ENCODE measurements at places on chromosomes 4 and X. TPM values are rescaled to one million over a fixed set of nuclear protein-coding genes. Genes with fewer than 3 reads are reported as not detected.
A peak's percentile ranks its signal among the peaks of the same experiment; 100 is the strongest.

DNA sequence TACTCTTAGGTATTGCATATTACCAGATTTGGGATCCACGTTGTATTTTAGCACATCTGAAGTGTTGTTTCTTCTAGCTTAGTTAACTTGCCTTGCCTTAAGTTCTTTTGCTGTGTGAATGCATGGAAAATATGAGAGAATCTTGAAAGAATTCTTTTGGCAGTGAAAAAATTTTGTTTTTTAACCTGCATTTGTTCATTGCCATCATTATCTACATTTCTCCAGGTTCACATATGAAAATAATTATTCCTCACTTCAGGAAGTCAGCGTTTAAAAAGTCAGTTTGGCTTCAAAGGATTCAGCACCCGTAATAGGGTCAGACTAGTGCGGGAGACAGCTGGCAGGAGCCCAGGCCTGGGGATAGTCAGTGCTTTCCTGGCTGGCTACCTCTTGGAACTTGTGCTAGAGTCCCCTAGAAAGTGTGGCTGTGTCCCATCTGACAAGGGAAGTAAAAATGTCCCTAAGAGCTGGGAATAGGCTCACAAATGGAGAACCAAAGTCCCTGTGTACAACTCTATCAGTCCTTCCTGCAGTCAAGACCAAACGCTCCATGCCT, 251.9 kb upstream of the KLF3 start:
- H3K27ac ChIP-seq = no peak overlapping the region
- H3K36me3 ChIP-seq = no peaks in the 10 kb centered on the region
- DNase-seq = no peak
- no peak overlapping the region for H3K4me3 ChIP-seq

GRCh38 chr4:21195682-21196081, 495.4 kb downstream of the PACRGL start:
- no peaks in the 10 kb centered on the region for H3K27me3 ChIP-seq
- no peak overlapping the region for H3K27ac ChIP-seq
- H3K4me1 ChIP-seq = no peaks in the 10 kb centered on the region
- no peak overlapping the region for H3K4me3 ChIP-seq
- no peak for DNase-seq
- H3K36me3 ChIP-seq = no peaks in the 10 kb centered on the region

DNA sequence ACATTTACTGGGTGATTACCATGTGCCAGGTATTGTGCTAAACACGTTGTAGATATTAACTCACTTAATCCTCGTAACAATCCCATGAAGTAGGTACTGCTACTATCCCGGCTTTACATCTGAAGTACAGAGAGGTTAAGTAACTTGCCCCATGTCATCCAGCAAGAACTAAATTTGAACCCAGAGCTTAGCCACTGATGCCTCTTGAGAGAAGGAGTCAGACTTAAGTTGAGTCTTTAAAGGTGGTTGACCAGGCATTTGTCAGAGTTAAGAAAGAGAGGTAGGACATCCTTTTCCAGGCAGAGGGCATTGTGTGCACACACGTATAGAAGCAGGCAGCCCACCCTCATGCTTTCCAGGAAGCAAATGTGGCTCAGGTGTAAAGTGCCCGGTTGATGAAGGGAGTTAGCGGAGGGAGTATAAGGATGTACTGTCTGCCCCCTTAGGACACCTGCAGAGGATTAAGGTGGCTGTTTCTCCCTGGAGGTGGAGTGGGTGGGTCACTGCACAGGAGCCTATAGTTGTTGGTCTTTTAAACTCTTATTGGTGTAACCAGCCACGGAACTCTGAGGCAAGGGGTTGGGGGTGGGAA, 335 bp upstream of the CD38 start:
- H3K4me1 ChIP-seq = peaks cover 70% of the 10 kb centered on the region
- H3K36me3 ChIP-seq = peaks cover 39% of the 10 kb centered on the region
- H3K27me3 ChIP-seq = no peaks in the 10 kb centered on the region
- DNase-seq = no peak

DNA sequence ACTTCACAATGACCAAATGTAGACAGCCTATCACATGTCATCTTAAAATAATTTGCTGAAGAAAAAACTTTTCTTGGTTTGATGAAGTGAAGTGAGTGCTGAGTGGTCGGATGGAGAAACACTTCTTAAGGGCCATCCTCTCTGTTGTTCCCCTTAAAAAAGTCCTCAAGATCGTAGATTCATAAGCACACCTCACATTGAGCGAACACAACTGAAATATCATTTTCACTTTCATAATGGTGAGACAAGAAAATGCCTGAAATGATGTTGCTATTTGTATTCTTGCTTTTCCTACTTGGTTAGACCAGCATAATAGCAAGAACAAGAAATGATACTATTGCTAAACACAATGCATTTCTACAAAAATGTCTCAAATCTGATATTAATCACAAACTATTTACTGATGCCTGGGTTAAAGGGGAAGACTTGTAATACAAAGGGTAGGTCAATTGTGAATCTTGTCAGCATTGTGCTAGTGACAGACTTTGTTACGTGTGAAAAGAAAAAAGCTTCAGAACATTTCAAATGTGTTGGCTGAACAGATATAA, 305.6 kb upstream of the NR3C2 start:
- H3K27me3 ChIP-seq = no peaks in the 10 kb centered on the region
- no peak overlapping the region for H3K27ac ChIP-seq
- peaks cover 5% of the 10 kb centered on the region for H3K4me1 ChIP-seq
- no peak for DNase-seq
- H3K36me3 ChIP-seq = no peaks in the 10 kb centered on the region

- no peaks in the 10 kb centered on the region for H3K4me1 ChIP-seq
- DNase-seq = no peak
- peaks cover 1% of the 10 kb centered on the region for H3K27me3 ChIP-seq
- no peaks in the 10 kb centered on the region for H3K36me3 ChIP-seq
- no peak overlapping the region for H3K27ac ChIP-seq
These were observed 122.7 kb upstream of the JADE1 start for GRCh38 chr4:128686810-128687209.

- no peaks in the 10 kb centered on the region for H3K36me3 ChIP-seq
- no peak overlapping the region for H3K27ac ChIP-seq
- no peaks in the 10 kb centered on the region for H3K4me1 ChIP-seq
- no peaks in the 10 kb centered on the region for H3K27me3 ChIP-seq
- no peak overlapping the region for H3K4me3 ChIP-seq
These were observed 168.7 kb upstream of the TBC1D9 start for GRCh38 chr4:140924761-140925392.

- no peaks in the 10 kb centered on the region for H3K4me1 ChIP-seq
- DNase-seq = no peak
- H3K36me3 ChIP-seq = no peaks in the 10 kb centered on the region
- H3K27ac ChIP-seq = no peak overlapping the region
- H3K4me3 ChIP-seq = no peak overlapping the region
- no peaks in the 10 kb centered on the region for H3K27me3 ChIP-seq
These were observed 256.5 kb downstream of the LDB2 start for GRCh38 chr4:16641971-16642370.

- H3K27ac ChIP-seq = no peak overlapping the region
- no peak overlapping the region for H3K4me3 ChIP-seq
- no peaks in the 10 kb centered on the region for H3K27me3 ChIP-seq
- DNase-seq = no peak
These were observed 43.8 kb upstream of the UGDH start for GRCh38 chr4:39571054-39571453.

The ZCCHC18 gene
- total RNA-seq = 0.69 TPM

GRCh38 chr4:8162625-8163024, 4.0 kb upstream of the ABLIM2 start:
- no peak overlapping the region for H3K4me3 ChIP-seq
- H3K27ac ChIP-seq = no peak overlapping the region
- no peak for DNase-seq
- peaks cover 6% of the 10 kb centered on the region for H3K27me3 ChIP-seq

- peak overlapping the region; percentile 96 for H3K27ac ChIP-seq
- H3K4me3 ChIP-seq = peak overlapping the region; percentile 97
- H3K27me3 ChIP-seq = peaks cover 1% of the 10 kb centered on the region
- H3K36me3 ChIP-seq = peaks cover 12% of the 10 kb centered on the region
These were observed 373 bp downstream of the ELOVL6 start for GRCh38 chr4:110198049-110198434.

DNA sequence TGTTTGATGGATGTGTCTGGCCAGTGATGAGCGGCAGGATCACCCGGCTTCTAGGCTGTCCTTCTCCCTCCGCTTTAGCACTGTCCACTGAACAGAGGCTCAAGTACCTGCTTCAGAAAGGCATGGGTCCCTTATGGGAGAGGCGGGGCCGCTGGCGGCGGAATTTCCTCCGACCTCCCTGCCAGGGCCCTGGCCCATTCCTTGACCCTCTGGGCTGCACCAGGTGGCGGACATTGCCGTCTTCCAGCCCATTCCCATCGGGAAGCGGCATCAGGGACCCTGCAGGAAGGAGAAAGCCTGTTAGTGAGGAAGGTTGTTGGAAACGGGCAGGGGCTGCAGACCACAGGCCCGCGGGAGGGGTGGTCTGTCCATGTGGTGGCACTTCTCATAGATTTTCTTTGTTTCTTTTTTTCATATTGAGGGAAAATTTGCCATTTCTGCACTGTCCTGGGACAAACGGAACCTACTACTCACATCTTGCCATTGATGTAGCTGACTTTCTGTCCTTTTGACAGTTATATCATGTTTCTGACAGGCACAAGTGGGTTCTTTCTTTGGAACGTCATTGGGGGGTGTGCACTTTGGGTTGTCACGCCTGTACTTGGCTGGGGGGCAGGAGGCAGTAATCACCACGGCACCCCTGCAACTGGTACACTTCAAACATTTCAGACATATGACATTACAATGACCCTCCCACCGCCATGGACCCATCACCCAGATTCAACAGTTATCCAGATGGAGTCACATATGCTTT, 6.1 kb downstream of the APLN start:
- H3K4me3 ChIP-seq = no peak overlapping the region
- no peak for DNase-seq
- no peak overlapping the region for H3K27ac ChIP-seq
- H3K36me3 ChIP-seq = no peaks in the 10 kb centered on the region
- H3K27me3 ChIP-seq = peaks cover 19% of the 10 kb centered on the region
- no peaks in the 10 kb centered on the region for H3K4me1 ChIP-seq

GRCh38 chrX:74450803-74451449, 29.6 kb downstream of the SLC16A2 start:
- H3K27ac ChIP-seq = peak overlapping the region; percentile 80
- H3K36me3 ChIP-seq = no peaks in the 10 kb centered on the region
- H3K4me1 ChIP-seq = peaks cover 18% of the 10 kb centered on the region
- no peaks in the 10 kb centered on the region for H3K27me3 ChIP-seq

GRCh38 chr4:126992910-126993309, 639.8 kb upstream of the INTU start:
- no peak overlapping the region for H3K4me3 ChIP-seq
- H3K27me3 ChIP-seq = no peaks in the 10 kb centered on the region
- no peak for DNase-seq
- no peak overlapping the region for H3K27ac ChIP-seq

DNA sequence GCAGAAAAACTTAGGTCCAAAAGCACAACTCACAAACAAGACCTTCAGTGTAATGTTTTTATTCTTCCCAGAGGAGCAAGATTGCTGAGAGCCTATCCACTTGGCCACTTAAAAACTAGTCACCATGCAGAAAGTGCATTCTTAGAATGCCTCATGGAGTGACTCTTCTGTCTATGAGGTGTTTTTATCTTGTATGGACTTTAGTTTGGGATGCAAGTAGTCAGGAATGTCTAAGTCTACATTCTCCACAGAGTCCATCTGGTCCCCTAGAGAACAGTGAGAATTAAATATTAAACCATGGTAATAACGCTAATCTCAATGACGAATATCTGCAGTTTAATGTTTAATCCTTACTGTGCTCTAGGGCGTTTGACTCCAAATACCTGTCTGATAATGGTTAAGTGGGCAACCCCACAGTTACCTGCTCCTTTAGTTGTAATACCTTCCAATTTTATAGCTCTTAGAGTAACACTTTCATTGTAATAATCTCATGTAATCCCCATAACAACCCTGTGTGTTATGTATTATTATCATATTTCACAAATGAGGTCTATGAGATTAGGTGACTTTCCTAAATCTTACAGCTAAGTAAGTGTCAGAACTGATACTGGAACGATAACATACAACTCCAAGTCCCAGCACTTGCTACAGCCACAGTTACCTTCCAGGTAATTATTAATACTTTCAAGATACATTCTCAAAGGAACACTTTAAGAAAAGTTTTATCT, 235.6 kb upstream of the JADE1 start:
- no peak overlapping the region for H3K27ac ChIP-seq
- H3K36me3 ChIP-seq = no peaks in the 10 kb centered on the region
- no peak overlapping the region for H3K4me3 ChIP-seq

GRCh38 chrX:3425031-3425430, 78.6 kb upstream of the MXRA5 start:
- H3K4me3 ChIP-seq = no peak overlapping the region
- no peaks in the 10 kb centered on the region for H3K27me3 ChIP-seq
- no peaks in the 10 kb centered on the region for H3K36me3 ChIP-seq

The CXCL5 gene
- total RNA-seq = not detected

GRCh38 chr4:89723096-89723495, 113.9 kb downstream of the SNCA start:
- H3K27ac ChIP-seq = no peak overlapping the region
- no peak for DNase-seq
- no peaks in the 10 kb centered on the region for H3K27me3 ChIP-seq
- no peaks in the 10 kb centered on the region for H3K4me1 ChIP-seq

The ACE2 gene
- not detected for total RNA-seq

The GPR119 gene
- total RNA-seq = not detected

The GABRQ gene
- total RNA-seq = 0.07 TPM

GRCh38 chr4:149955780-149956390, 122.4 kb upstream of the DCLK2 start:
- no peak overlapping the region for H3K27ac ChIP-seq
- DNase-seq = no peak
- H3K36me3 ChIP-seq = no peaks in the 10 kb centered on the region
- no peaks in the 10 kb centered on the region for H3K4me1 ChIP-seq
- no peak overlapping the region for H3K4me3 ChIP-seq
- H3K27me3 ChIP-seq = peaks cover 6% of the 10 kb centered on the region

GRCh38 chrX:69305333-69306062, 140.2 kb upstream of the PJA1 start:
- H3K4me1 ChIP-seq = no peaks in the 10 kb centered on the region
- no peaks in the 10 kb centered on the region for H3K36me3 ChIP-seq
- no peak overlapping the region for H3K27ac ChIP-seq
- DNase-seq = no peak
- H3K27me3 ChIP-seq = peaks cover 5% of the 10 kb centered on the region
- no peak overlapping the region for H3K4me3 ChIP-seq

DNA sequence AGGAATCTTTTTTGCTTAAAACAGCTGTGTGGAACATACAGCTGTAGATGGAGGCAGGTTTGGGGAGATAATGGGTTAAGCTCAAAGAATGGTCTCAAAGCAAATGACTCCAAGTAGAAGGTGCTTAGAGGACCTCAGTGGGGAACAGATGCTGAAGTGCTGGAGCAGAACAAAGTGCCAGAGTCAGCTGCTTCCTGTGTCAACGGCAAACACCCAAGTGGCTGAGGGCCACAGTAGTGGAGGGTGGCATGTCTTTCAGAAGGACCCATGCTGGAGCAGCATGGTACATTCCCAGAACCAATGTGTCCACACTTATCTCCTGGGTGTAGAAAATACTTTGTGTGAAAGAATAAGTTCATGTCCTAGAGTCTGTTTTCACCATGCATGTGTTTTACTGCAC, 197.5 kb downstream of the CCNG2 start:
- H3K27me3 ChIP-seq = no peaks in the 10 kb centered on the region
- H3K36me3 ChIP-seq = no peaks in the 10 kb centered on the region
- H3K4me1 ChIP-seq = no peaks in the 10 kb centered on the region

GRCh38 chr4:66357316-66357715, 687.0 kb upstream of the EPHA5 start:
- DNase-seq = no peak
- no peaks in the 10 kb centered on the region for H3K4me1 ChIP-seq
- H3K36me3 ChIP-seq = no peaks in the 10 kb centered on the region

The UGT2B11 gene
- not detected for total RNA-seq

- no peak overlapping the region for H3K4me3 ChIP-seq
- no peaks in the 10 kb centered on the region for H3K4me1 ChIP-seq
- no peak overlapping the region for H3K27ac ChIP-seq
- H3K36me3 ChIP-seq = no peaks in the 10 kb centered on the region
- no peak for DNase-seq
These were observed 148.9 kb downstream of the PRDM5 start for GRCh38 chr4:120773641-120774040.

Measured in activated T-helper 2 cell treated with anti-CD3 and anti-CD28 coated beads, Interferon-gamma antibody, Interleukin-2, Interleukin-4, amounts not matched to agents 10 μg/mL and 5 μg/mL and 100 μg/mL, durations not matched to agents 14 hours and 24 hours and 36 hours (primary cell).